ENCODE measurements at places on chromosomes 5 and 9.

- DNase-seq: no peak
Measured at GRCh38 chr5:135444360-135444759, 2.8 kb downstream of the DCANP1 start.

GRCh38 chr9:68446836-68447235, 90.4 kb downstream of the PGM5 start:
- DNase-seq: no peak

GRCh38 chr9:90803860-90804593, 2.4 kb downstream of the SYK start:
- DNase-seq: no peak

- no peak for DNase-seq
Measured at GRCh38 chr5:8700222-8700621, 831.3 kb downstream of the MTRR start.

DNA sequence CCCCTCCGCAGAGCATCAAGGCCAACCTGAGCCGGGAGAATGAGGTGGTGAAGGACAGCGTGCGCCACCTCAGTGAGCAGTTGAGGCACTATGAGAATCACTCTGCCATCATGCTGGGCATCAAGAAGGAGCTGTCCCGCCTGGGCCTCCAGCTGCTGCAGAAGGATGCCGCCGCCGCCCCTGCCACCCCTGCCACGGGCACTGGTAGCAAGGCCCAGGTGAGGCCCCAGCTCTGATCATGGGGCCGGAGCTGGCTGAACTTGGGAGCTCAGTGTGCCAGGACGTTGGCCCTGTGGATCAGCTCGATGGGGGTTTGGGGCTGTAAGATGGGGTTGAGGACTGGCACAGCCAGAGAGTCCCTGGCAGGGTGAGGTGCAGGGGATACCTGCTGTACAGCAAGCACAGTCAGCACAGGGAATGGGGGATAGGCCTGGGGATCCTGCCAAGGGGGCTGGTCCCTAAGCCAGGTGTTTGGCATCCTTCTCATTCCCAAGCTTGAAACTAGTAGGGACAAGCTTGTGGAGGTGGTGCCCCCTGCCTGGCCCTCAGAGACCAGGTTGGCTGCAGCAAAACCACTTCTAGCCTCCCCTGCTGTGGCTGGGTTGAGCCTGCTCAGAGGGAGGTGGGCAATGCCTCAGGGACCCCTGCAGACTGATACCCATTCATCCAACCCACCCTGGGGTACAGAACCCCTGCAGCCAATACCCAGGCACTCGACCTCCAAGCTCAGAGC, 22.5 kb downstream of the OLFML2A start:
- no peak for DNase-seq

DNA sequence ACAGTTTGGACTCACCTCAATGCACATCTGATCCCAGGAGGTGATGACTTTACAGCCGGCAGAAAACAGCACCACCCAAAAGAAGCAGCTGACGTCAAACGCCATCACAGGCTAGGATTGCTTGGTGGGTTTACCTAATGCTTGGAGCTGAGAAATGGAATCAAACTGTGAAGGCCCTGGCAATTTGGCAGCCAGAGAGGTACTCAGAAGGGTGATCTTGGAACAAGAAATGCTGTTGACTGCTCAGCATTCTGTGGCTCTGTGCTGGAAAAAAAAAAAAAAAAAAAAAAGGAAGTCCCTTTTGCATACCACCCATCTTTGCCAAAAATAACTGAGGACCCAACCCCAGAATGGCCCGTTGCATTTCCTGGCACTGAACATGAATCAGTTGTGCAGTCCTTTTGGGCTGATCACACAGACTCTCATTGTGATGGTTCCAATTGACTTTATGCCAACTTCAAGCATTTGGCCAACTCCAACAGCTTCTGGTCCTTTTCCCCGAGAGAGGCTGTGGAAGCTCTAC, at the start of gene CD180:
TSS of gene CD180 (minus strand) at position 263 of the 523 bp plus-strand sequence. CDS start at position 105, 158 bp downstream.
- no peak for DNase-seq

DNA sequence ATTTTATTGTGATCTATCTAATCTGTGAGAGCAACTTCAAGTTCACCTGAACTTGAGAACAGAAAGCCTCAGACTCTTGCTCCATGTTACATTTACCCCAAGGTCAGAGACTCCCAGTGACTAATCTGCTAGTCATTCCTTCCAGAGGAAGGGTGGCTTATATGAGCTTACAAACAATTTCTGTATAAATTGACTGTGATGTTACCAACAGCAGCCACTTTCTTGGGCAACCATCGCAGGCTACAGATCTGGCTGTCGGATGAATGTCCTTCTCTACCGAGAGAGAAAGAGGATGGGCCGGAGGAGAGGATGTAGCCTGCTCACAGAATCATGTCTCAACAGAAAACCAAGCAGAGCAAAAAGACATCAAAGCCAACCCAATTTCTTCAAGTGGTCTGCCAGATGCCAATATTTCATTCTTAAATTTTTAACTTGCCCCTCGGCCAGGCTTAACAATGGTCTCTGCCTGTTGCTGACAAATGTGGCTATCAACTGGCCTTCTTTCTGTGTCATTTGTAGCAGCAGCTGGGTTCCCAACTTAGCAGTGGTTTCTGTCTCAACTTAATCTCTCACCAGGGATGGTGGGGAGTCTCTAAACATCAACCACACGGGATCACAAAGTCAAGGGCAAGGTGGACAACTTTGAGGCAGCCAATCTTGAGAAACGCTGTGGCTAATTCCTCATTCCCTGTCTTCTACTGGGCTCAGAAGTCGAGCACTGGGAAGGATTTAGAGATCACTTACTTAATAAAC, 81.3 kb downstream of the RAPGEF1 start:
- no peak for DNase-seq

DNA sequence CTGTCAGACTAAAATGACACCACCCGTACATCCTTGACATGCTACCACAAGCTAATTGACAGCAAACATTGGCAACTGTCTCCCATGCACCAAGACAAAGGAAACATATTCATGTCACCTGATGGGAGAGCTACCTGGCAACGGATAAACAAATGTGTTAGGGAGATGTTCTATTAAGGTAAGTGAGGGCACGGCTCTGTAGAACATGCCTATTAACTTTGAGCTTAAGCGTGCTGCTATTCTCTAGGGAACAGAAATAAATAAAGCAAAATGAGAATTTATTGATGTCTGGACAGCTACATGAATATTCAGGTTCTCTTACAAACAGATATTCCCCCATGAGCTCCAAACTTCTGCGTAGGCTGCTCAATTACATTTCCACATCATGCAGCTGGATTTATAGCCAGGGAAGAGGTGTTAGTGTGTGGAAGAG, 361.4 kb upstream of the RFX3 start:
- DNase-seq: no peak

- DNase-seq: no peak
Measured at GRCh38 chr9:72383978-72384709, 19.1 kb upstream of the ZFAND5 start.

DNA sequence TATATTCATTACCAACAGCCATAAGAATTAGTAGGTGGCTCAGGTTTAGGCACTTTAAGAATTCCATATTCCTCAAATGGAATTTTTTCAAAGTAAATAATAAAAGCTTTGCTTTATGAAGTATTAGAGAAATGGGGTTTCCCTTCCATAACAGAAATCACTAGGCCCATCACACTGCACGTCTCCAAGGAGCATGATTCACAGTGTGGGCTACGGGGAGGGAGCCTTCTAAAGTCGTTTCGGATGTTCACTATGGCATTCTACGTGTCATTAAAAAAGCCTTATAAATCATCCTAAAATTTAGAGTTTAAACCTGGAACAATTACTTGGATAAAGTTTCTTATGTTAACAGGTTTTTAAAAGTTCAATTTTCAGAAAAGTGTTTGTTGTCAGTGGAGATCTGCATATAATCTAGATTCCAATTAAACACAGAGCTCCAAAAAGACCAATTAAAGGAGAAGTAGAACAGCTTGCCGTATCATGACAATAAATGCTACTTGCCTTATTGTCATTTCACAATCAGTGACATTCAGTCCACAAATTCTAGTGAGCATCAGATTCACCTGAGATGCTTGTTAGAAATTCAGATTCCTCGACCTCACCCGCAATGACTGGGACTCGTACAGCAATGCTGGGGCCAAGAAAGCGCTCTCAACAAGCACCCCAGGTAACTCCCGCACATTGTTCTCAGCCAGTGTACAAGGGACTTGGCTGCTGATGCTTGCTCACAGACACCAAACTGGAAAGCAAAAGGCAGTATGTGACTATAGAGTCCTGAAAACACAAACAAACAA, 115.7 kb downstream of the NFIB start:
- DNase-seq: no peak

DNA sequence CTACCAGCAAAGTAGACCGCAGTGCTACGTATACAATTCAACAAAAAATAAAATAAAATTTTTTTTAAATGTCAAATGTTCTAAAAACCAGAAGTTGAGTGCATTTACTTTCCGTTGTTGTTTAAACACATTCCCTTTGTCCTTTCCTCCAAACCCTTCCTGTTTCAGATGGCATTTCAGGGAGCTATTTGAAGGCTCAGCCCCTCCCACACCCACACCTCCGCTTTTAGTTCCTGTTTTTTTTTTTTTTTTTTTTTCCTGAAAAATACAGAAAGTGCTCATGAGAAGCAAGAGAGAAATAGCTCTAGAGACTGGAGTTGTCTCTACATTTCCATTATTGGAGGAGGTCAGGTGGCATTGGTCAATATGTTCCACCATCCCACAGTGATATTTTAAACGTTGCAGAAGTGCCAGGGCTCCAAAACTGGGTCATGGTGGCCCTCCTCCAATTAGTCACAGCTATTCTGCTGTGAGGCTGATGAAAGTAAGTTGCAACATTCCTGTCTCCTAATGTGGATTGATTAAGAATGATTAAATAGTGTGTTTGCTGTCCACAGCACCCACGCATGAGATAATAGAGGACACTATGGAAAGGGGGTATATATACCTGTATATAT, 106.9 kb downstream of the GABRG2 start:
- DNase-seq: no peak

- no peak for DNase-seq
Measured at GRCh38 chr5:160484678-160485077, 63.0 kb downstream of the PTTG1 start.

- no peak for DNase-seq
Measured at GRCh38 chr5:79436224-79436623, 77.7 kb downstream of the HOMER1 start.
